ENCODE measurements at places on chromosomes 4 and X.

GRCh38 chrX:8036914-8037313 lies 109.7 kb upstream of the PNPLA4 start:
- no peak for DNase-seq

DNA sequence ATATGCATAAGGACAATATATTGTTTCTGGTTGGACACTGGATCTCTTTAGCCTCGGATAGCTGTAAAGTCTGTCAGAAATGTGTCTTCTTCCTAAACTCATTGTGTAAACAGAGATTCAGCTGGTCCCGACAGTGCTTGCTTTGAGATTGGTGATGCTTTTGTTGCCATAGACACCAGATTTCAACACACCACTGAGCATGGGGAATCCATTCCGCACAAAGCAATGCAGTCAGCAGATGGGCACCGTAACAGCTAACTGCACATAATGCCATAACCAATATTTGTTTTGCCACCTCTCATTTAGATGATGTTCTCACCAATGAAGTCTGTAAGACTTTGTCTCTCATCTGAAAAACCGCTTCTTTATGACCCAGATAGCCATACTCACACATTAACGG lies 33.3 kb upstream of the FAM47C start:
- no peak for DNase-seq

DNA sequence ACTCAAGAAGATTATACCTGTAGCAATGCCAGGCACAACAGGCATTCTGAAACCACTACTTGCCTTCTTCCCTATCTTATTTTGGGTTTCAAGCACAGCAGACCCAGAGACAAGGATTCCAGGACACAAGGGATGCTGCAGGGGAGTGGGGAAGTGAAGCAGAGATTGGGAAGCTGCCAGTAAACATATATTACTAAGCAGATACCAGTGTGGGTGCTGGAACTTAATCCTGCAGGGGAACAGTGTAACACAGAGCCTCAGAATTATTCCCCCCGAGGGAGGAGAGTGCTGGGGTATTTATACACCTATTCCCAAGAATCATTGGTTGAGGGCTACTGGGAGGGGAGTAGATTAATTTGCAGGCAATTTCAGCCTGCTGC lies 33.3 kb upstream of the MAML3 start:
- DNase-seq, result no peak

DNA sequence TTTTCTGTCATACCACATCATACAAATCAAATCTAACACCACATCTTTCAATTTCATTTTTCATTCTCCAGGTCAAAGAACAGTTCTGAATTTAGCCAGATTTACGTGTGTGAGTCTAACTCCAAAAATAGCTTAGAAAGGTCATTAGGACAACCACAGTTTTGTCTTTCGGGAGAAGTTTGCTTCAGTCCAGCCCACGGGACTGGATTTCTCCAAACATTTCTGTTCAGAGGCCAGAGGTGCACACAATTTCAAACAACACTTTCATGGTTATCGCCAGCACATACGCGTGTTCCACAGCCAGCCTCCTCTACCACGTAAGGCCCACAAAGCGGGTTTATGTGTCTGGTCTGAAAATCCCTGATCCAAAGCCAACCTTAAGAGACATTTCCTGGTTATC lies 65.9 kb downstream of the VEGFC start:
- DNase-seq, result peak; percentile 10

DNA sequence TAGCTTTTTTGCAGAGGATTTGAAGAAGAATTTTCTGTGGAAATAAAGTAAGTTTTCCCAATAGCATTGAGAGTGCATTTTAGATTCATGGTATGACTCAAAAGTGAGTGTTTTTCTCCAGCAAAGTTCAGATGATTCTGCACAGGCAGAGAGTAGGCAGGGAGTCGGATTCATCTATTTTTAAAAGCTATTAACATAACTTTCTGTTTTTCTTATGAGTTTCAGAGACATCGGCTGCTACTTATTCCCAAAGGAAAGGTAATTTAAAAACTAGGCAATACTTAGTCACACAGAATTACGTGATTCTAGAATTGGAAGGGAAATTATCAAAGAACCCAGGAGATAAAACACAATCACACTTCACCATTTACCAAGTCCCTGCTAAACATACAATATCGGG lies 4.4 kb downstream of the CCDC110 start:
- no peak for DNase-seq

DNA sequence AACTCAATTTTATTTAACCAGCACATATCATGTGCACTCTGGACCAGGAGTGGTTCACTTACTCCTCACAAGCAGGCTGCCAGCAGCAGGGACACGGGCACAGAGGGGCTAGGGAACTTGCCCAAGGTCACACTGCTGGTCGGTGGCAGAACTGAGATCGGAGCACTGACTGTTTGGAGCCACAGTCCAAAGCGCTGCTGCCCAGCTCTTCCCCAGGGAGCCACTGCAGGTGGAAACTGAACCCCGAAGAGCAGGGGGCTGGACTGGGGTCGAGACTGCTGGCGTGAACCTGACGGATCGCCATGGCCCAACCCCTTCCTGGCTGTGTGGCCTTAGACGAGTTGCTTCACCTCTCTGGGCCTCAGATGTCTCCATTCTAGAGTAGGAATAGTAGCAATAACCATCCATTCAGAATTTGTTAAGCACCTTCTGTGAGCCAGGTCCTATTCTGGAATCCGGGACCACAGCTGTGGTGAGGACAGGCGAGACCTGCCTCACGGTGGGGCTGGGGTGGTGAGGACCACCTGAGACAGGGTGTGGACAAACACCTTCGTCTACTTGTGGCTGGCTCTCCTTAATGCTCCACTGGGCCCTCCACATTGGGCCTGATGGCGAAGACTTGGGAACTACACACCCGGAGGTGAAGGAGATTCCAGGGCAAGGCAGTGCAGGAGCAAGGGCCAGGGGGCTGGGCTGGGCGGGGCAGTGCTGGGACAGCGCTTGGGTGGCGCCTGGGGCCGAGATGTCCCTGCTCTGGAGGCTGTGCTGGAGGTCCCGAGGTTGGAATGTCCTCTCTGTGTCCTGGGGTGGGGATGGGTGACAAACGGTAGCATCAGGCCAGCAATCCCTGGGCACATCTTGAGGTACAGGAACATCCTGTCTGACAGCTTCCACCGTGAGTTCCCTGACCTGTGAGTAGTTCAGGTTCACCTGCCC lies 32.0 kb upstream of the KIAA0232 start:
- no peak for DNase-seq

- no peak for DNase-seq
Measured at GRCh38 chrX:100979881-100980607, 10.5 kb downstream of the ARL13A start.

DNA sequence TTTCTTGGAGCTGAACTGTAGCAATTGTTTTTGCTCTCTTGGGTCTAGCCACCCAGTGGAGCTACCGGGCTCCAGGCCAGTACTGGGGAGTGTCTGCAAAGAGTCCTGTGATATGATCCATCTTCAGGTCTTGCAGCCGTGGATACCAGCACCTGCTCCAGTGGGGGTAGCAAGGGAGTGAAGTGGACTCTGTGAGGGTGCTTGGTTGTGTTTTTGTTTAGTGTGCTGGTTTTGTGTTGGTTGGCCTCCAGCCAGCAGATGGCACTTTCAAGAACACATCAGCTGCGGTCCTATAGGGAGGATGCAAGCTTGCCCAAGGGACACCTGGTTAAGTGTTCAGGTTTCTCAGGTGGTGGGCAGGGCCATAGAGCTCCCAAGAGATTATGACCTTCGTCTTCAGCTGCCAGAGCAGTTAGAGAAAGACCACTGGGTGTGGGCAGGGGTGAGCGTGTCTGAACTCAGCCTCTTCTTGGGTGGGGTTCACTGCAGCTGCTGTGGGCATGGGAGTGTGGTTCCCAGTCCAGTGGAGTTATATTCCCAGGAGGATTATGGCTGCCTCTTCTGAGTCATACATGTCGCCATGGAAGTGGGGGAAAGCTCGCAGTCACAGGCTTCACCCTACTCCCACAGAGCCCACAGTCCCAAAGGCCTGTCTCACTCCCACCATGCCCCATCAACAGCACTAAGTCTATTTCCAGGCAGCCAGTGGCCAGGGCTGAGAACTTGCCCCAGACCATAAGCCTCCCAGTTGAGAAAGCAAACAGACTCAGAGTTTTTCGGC lies 811.6 kb downstream of the GLUD2 start:
- DNase-seq, result no peak

DNA sequence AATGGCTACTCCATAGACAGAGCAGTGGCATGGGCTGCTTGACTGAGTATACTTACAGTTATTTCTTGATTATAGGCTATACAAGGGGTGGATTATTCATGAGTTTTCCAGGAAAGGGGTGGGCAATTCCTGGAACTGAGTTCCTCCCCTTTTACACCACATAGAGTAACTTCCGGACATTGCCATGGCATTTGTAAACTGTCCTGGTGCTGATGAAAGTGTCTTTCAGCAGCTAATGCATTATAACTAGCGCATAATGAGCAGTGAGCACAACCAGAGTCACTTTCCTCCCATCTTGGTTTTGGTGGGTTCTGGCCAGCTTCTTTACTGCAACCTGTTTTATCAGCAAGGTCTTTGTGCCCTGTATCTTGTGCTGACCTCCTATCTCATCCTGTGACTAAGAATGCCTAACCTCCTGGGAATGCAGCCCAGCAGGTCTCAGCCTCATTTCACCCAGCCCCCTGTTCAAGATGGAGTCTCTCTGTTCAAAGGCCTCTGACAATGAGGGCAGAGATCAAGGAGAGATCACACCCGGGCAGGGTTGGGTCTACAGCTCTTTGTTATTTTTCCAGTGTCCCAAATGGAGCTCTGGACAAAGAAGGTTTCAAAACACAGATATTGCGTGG lies 468.4 kb upstream of the PRKX start:
- DNase-seq, result no peak

GRCh38 chr4:56055027-56055977 lies 106.6 kb downstream of the CEP135 start:
- no peak for DNase-seq

DNA sequence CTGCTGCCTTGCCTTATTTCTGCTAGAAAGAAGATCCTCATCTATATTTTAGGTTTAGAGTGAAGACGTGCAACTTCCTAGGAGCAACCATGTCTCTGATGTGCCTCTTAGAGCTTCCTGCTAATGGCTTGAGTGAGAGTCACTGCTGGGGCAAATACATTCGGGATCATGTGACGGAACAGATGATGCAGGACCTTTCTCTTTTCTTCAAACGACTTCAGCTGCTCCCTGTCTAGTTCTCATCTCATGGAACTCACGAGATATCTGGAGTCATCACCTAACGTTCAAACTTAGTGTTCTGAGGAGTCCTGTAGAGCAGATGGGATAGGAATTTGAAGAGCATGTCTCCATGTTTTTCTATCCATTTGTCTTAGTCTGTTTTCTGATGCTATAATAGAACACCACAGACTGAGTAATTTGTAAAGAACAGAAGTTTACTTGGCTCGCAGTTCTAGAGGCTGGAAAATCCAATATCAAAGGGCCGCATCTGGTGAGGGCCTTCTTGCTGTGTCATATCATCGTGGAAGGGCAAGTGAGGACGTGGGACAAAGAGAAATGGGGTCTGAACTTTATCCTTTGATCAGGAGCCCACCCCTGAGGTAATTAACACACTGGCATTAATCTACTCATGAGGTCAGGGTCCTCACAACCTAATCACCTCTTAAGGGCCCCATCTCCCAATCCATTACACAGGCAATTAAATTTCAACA lies 43.5 kb upstream of the SCRG1 start:
- DNase-seq, result no peak

DNA sequence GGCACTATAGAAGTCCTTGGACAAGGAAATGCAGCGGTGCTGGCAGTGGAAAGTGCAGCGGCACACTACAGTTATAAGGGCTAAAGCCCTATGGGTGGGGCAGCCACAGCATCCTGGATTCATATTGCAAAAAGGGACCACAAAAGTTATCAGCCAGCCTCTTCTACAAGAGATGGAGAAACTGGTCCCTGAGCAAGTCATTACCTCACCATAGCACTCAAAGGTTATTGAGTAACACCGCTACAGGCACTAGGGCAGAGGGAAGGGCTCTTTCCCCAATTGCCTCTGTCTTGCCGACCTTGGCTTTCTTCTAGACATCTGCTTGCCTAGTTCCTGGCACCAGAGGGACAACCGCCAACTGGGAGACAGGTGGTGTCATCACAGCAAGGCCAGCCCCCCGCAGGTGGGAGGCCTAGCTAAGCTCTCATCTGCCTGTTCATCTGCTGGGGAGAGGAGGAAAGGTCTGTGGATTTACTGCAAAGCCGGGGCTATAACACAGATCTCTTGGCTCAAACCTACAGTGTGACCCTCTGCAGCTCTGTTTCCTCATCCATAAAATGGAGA lies 600.0 kb downstream of the BCOR start:
- no peak for DNase-seq

DNA sequence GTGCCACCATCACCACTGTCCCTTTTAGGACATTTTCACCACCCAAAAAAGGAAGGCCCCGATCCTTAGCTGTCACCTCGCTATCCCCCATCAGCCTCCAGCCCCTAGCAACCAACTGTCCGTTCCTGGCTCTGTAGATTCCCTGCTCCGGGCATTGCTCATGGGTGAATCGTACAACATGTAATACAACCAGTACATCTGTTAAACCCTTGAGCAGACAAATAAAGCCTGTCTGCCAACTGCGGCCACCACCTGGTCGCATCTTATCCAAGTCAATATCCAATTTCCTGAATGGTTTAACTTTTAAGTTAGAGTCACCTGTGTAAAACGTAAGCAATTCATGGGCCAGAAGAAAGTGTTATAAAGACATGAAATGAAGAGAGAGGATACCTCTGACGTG lies 251.9 kb downstream of the AFAP1 start:
- DNase-seq, result no peak

DNA sequence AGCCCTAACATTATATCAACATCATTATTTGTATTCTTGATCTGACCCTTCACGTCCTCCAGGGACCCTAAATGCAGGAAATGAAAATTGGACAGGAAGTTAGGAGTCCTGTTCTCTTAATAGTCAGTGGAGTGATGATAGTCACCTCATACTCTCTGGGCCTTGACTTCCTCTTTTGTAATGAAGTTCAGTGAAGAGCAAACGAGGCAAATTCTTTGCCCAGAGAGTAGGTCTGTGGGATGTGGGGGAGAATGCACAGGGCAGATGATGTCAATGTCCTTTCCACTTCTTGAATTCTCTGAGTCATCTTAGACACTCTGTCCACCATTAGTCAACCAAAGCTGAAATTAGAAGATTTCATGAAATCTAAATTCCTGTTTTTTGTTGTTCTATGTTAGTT lies 17.1 kb upstream of the GPRIN3 start:
- DNase-seq, result no peak

DNA sequence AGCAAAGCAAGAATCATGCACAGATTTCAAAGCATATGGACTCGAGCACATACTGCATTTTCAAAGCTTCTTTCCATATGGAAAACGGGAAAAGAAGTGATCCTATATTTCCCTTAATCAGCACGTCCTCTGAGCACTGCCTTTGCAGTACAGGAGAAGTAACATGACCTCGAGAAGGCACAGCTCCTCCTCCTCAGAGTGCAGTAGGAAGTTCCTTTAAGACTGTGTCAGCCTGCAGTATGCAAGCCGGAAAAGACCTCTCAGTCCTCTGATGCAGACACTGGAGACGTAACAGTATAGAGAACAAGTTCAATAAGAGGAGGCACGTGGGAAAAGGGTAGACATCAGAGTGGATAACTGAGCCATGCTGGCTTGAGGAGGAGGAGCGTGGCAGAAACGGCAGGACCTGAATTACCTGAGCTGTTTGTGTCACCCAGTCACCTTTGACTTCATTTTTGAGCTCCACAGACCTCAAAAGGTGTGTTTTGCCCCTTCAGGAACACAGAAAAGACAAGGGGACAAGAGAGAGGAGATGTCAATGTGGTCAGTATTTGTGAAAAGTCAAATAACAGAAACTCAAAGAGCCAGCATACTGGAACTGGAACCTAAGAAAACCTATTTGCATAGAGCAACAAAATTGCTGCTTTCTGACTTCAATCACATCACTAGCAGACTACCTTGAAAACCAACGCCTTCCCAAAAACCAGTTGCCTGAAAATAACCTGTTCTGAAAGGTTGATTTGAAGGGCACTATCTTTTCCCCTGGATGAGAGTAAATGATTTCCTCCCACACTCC lies 20.8 kb downstream of the IRF2 start:
- DNase-seq, result peak; percentile 58

Measured in HFF-Myc (cell line).